ENCODE measurements at places on chromosomes 12 and 14.

DNA sequence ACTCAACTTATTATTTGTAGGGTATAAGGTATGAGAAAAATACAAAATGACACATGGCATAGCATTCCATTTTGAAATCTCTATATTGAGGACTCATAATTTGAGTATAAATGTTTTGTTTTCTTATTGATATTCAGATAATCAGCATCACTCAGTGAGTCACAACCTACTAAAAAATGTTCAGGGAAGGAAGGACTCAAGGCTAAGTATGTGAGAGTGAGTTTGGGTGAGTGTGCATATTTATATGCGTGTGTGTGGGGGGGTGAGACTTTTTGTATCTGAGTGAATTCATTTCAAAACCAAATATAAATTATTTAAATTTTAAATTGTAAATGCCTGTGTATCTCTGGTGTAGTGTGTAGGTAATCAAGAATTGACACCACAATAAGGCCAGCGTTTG lies 87.8 kb upstream of the PRKD1 start:
- peak; percentile 36 for DNase-seq

- peak; percentile 68 for DNase-seq
Observed at GRCh38 chr12:95633049-95633731, 81.9 kb upstream of the USP44 start.

- DNase-seq = no peak
Observed at GRCh38 chr12:726281-727140, 25.9 kb upstream of the WNK1 start.

GRCh38 chr12:132169376-132169775 lies 25.1 kb downstream of the NOC4L start:
- no peak for DNase-seq

DNA sequence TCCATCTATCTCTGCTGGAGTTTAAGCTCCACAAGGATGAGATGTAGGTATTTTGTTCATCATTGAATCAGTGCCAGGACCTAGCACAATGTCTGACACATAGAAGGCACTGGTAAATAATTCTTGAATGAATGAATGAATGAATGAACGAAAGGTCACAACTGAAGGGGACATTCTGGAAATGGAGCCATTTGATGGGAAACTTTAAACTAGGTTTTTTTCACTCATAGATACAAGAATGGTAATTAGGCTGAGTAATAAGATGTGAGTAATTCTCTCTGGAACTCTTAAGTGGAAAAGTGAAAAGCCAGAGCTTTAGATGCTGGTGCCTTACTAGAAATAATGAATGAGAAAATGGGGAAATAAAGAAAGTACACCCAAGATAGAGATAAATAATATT lies 44.3 kb downstream of the SCN8A start:
- DNase-seq = no peak

DNA sequence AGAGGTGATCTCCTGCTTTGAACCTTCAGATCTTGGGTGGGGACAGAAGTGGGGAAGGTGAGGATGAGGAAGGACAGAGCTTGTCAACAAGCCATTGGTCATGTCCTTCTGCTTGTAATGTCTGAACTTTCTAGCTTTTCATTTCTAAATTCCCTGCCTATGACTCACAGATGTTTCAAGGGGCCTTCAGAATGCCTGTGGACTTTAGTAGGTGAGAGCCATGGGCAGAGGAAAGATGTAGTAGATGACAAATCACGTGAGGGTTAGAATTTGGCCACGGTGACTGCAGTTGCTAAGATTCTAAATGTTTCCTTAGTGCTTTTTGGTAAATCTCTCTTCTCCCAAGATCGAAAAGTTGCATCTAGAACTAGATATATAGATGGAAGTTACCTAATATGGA lies 18.7 kb upstream of the CREBL2 start:
- peak; percentile 31 for DNase-seq

GRCh38 chr12:77220586-77220985 lies 155.2 kb upstream of the E2F7 start:
- no peak for DNase-seq

GRCh38 chr12:117732761-117733548 lies 235.8 kb downstream of the KSR2 start:
- DNase-seq = no peak

- no peak for DNase-seq
Observed at GRCh38 chr12:50297027-50297426, 13.7 kb upstream of the LIMA1 start.

DNA sequence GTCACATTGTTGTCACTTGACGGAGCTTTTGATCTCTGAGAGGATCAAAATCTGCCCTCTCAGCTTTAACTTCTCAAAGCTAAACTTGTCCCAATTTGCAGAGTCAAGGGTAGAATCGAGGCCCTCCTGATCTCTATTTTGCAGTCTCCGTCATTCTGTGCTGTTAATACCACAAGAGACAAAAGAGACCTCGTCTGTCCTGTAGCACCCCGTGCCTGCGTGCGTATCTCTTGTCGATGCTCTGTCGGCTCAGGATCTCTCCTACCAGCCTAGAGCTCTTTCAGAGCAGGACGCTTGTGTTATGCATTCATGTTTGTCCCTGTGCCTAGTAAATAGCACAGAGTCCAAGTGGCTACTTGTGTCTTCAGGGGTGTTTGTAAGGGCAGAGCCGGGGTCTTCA lies 5.1 kb downstream of the EVL start:
- no peak for DNase-seq

DNA sequence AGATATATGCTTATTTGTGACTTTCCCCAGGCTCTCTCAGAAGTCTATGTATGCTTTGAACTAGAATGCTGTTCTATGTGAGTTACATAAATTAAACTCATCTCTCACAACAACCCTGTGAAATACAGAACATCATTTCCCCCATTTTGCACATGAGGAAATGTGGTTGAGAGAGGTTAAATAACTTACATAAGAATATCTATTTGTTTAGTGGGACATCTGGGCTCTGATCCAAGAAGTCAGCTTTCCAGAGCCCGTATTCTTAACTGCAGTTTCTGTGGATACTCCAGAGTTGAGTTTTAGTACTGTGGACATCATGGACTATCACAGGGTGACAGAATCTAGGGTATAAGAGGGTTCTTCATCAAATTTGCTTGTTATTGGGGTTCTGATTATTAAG lies 242.5 kb upstream of the ARHGAP5 start:
- peak; percentile 7 for DNase-seq

DNA sequence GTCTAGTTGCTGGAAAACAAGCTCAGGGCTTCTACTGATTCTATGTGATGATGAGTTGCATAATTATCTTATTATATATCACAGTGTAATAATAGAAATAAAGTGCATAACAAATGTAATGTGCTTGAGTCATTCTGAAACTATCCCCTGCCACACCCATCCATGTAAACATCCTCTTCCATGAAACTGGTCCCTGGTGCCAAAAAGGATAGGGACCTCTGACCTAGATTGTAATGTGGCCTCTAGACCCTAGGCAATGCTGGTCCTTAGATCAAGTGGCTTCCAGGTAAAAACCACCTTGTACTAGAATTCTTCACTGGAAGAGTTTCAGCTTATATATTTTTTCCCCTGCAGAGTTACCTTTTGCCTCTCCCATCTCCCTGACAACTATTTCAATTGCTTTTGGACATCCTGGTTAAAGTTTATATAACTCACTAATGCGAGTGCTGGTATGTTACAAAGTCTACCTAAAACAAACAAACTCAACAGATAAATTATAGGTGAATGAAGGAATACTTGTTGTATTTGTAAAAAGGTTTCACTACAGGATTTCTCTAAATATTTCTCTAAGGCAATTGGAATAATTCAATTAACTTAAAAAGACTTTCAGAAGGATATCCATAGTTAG lies 462.5 kb downstream of the NAV3 start:
- peak; percentile 15 for DNase-seq

DNA sequence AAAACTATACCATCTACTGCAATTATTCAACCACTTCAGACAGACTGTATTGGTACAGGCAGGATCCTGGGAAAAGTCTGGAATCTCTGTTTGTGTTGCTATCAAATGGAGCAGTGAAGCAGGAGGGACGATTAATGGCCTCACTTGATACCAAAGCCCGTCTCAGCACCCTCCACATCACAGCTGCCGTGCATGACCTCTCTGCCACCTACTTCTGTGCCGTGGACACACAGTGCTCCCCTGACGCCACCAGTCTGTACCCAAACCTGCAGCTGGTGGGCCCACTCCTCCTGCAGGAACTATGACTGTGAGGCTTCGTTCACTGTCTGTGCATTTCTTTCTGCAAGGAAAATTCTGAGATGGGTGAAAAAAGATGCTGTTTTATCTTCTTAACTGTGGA lies 284.7 kb downstream of the DAD1 start:
- no peak for DNase-seq

DNA sequence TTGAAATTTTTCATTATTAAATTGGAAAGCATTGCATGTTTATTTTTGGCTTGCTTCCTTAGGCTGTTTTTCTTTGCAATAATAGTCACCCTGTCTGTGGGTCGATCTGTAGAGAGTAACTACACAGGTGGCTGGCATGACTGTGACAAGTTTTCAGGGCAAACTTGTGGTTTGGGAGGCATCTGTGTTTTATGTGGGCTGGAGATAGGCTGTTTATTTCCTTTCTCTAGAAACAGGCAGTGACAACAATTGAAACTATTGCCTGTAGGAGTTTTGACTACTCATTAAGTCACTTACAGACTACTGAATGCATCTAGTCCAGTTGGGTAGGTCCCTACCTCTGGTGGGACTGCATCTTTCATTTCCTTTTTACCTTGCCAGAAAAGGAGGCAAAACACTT lies 155.6 kb downstream of the DYRK2 start:
- no peak for DNase-seq

GRCh38 chr12:123529686-123530085 lies 3.8 kb downstream of the RILPL1 start:
- DNase-seq = no peak

- no peak for DNase-seq
Observed at GRCh38 chr14:74949191-74949601, 6.2 kb downstream of the PGF start.

DNA sequence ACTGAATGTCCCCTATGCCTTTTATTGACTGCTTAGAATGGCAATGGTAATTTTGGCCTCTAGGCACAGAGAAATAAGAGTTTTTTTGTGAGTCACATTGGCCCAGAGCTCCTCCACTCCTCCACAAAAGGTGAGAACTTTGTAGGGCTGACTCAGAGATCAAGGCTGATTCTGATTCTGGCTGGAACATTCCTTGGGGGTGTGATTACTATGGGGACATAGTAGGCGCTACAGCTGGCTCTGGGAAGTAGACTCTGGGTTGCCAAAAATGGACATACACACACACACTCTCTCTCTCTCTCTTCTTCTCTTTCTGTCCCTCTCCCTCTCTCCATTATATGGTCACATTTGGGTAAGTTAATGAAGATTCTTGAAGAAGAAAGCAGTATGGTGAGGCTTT lies 174.6 kb upstream of the DDHD1 start:
- DNase-seq = peak; percentile 39

DNA sequence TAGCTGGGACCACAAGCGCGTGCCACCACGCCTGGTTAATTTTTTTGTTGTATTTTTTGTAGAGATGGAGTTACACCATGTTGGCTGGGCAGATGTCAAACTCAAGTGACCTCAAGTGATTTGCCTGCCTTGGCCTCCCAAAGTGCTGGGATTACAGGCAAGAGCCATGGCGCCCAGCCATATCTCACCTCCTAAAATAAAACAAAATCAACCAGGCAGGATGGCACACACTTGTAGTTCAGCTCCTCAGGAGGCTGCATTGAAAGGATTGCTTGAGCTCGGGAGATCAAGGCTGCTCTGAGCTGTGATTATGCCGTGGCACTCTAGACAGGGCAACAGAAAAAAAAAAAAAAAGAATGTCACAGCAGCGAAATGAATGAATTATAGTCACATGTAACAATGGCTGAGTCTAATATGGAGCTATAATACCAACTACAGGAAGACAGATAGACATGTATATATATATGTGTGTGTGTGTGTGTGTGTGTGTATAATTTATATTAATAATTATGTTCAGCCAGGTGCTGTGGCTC lies 19.3 kb upstream of the TMEM120B start:
- no peak for DNase-seq

DNA sequence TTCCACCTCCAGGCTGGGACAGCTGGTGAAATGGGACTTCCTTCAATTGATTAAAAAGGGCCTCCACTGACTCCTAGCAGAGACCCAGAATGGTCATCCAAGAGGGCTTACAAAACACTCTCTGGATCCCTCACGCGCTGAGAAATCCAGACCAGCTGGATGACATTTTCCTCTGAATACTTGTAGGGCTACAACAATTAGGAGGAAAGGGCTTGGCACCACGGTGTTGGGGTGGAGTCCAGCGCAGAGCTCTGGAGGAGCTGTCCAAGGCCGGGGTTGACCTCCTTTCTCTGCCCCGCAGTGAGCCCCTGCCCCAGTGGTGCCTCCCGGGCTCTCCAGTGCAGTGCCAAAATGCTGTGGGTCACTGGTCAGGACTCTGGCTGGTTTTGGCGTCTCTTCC lies 189.0 kb upstream of the CCND2 start:
- peak; percentile 4 for DNase-seq

- DNase-seq = no peak
Observed at GRCh38 chr12:3341594-3341993, 149.4 kb upstream of the PRMT8 start.

- no peak for DNase-seq
Observed at GRCh38 chr12:43832463-43833168, 3.3 kb upstream of the TMEM117 start.

DNA sequence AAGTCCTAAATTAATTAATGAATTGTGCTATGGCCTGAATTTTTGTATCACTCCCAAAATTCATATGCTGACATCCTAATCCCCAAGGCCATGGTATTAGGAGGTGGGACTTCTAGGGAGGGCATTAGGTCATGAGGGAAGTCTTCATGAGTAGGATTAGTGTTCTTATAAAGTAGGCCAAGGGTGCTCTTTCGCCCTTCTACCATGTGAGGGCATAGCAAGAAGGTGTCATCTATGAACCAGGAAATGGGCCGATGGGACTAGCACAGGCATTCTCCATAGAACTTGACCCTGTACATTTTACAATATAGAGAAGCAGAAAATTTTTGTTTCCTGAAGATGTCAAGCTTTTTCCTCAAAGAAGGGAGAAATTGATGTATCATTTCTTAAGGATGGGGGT lies 12.5 kb downstream of the SYT10 start:
- DNase-seq = no peak
